ENCODE measurements at places on chromosomes 3 and 15.

- no peak for DNase-seq
Observed at GRCh38 chr3:60643831-60644230, 607.4 kb downstream of the FHIT start.

DNA sequence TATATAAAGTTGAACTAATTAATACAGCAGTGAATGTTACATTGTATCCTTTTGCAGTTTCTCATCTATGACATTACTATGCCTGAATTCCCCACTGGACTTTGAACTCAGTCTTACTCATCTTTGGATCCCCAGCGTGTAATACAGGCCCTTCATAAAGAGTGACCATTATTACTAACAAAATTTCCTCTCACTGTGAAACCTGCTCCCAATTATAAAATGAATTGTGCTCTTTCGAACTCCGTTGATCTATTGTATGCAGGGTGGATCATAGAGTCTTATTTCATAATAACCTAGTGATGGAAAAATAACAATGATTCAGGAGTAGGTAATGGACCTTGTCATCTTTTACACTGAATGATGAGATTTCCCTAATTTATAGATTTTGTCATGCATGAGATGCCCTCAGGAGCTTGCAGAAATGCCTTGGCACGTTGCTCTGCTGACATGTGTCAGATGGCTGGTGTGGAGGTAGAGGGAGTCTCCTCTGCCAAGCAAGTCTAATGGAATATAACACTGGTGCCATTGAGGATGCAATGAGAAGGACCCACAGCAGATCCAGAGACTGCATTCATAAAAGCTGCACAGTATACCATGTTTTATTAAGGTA lies 25.5 kb downstream of the B3GNT5 start:
- no peak for DNase-seq

- no peak for DNase-seq
Observed at GRCh38 chr3:184384856-184385422, 5.1 kb downstream of the CHRD start.

- DNase-seq, result no peak
Observed at GRCh38 chr3:87733671-87734367, 325.0 kb downstream of the CGGBP1 start.

GRCh38 chr3:172202797-172203196 lies 163.4 kb downstream of the FNDC3B start:
- DNase-seq, result no peak

DNA sequence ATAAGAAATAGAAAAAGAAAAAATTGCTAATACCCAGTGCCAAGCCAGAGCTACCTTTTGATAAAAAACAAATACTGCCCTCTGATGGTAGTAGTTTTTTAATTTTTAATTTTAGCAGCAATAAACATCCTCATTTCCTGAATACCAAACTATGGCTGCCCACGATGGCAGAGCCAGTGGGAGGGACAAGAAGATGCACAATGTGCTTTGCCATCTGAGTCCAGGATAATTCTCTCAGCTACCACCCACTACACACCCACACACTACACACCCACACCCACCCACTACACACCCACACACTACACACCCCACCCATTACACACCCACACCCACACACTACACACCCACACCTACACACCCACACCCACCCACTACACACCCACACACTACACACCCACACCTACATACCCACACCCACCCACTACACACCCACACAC lies 17.8 kb downstream of the CEP19 start:
- DNase-seq, result no peak

- no peak for DNase-seq
Observed at GRCh38 chr3:77906102-77906709, 866.3 kb downstream of the ROBO2 start.

- no peak for DNase-seq
Observed at GRCh38 chr3:3579658-3580057, 219.6 kb upstream of the LRRN1 start.

DNA sequence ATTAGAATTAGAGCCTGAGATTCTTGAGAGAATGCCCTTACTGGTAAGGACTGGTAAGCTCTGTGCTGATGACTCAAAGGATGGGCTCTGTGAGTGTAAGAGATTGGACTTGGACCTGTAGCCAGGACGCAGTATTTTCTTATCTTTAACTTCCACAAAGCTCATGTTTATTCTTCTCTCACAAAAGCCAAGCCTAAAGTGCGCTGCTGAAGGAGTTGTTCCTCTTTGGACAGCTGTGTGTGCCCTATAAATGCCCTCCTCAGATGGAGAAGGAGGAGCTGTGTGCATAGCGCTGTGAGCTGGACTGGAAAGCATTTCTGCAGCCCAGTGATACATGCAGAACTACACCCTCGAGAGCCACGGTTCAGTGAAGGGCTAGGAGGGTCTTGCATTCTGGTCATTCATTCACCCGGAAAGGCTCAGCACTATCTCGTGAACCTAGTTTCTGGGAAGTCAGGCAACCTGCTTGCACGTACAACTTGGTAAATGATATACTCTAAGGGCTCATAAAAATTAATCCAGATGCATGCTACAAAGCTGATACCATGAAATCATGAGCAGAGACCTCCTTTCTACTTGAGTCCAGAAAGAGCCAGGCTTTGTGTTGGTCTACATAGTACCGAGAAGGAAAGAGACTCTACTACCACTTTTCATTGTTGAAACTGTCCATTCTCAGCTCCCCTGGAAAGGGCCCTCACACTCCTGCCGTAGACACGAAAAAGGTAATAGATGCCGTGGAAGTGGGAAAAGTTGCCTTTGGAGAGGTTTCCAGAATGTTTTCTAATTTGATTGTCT lies 103.0 kb upstream of the TBL1XR1 start:
- peak; percentile 43 for DNase-seq

- DNase-seq, result no peak
Observed at GRCh38 chr3:105140899-105141367, 225.8 kb upstream of the ALCAM start.

DNA sequence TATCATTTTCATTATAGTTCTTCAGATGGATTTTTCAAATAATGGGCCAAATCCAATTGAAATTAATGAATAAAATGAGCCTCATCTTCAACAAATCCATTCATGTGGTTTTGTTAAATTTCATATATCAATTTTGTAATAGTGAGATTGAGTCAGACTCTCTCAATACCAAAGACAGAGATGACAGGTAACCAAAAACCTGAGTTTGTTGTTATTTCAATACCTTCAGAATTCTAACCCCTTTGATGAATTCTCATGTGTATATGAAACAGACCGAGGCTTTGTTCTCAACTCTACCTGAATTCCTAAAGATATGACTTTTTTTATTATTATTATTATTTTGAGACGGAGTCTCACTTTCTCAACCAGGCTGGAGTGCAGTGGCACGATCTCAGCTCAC lies 92.8 kb downstream of the FOXP1 start:
- DNase-seq, result no peak

DNA sequence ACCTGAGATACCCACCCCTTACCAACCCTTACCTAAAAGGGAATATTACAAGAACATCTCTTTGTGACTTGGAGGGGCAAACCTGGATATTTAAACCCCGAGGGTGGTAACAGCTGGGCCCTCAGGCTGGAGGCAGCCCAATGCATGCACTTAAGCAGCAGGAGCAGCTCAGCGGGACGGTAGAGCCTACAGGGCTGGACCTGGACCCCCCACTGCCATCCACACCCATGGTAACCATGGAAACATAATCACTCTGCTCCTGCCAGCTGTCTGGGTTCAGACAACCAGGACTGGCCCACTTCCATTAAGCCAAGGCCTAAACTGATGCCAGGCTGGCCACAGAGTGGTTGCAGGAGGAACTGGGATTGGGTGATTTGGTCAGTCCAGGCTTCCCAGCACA lies 52.8 kb downstream of the ETFA start:
- peak; percentile 98 for DNase-seq

DNA sequence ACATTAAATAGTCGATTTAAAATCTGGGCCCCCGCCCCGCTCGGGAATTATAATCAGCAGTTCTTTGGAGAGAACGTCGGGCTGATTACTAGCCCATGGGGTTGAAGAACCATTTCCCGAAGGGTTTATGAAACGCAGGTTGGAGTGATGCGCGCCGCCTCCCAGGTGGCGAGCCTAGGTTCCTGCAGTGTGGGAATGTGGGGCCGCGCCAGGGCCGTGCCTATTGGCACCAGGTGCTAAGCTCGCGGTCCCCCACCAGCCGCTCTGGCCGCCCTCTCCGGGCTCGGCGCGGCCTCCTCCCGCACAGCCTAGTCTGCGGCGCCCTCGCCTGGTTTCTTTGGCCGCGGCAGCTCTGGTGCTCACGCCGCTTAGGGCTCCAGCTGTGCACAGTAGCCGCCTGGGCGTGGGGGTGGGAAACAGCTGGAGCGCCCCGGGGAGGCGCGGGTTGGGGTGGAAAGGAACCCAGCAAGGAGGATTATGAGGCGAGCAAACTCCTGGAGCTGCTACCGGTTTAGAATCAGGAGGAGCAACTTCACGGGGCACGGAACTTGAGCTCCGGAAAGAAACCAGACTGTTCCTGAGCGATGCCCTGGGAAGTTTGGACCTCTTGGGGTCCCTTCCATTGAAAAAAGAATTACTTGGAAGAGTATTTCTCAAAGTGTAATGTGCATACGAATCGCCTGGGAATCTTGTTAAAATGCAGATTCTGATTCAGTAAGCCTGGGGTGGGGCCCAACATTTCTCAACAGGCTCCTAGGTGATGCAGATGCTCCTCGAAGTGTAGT lies 5.6 kb upstream of the MECOM start:
- DNase-seq, result peak; percentile 89

DNA sequence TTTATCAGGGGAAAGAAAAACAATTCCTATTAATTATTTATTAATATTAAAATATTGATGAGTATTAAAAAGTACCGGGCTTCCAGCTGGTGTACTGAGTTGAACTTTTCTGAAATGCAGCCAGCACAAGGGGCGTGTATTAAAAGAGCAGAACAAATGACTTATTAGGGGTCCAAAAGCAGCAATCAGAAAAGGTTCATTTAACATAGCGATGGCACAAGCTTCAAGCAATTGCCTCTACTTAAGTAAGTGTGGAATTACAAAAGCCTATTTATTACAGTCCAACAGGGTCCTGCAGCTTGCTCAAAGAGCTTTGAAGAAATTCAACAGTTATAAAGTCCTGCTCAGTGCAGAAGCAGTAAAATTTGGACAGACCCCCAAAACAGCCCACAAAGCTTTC lies 285.6 kb downstream of the EPHA3 start:
- DNase-seq, result no peak

- no peak for DNase-seq
Observed at GRCh38 chr3:162103808-162104207, 607.2 kb downstream of the OTOL1 start.

GRCh38 chr3:116356056-116356455 lies 89.2 kb downstream of the LSAMP start:
- no peak for DNase-seq

All from NCI-H524 (cell line).